Activated T-helper 2 cell treated with anti-CD3 and anti-CD28 coated beads, Interferon-gamma antibody, Interleukin-2, Interleukin-4, amounts not matched to agents 10 μg/mL and 5 μg/mL and 100 μg/mL, durations not matched to agents 14 hours and 24 hours and 36 hours (primary cell): ENCODE measurements at places on chromosomes 2 and 18. TPM values are rescaled to one million over a fixed set of nuclear protein-coding genes. Genes with fewer than 3 reads are reported as not detected.

GRCh38 chr18:70376914-70377258, 88.0 kb downstream of the SOCS6 start:
- peaks cover 2% of the 10 kb centered on the region for H3K4me1 ChIP-seq
- no peak overlapping the region for H3K27ac ChIP-seq
- no peak for DNase-seq
- H3K4me3 ChIP-seq: no peak overlapping the region

DNA sequence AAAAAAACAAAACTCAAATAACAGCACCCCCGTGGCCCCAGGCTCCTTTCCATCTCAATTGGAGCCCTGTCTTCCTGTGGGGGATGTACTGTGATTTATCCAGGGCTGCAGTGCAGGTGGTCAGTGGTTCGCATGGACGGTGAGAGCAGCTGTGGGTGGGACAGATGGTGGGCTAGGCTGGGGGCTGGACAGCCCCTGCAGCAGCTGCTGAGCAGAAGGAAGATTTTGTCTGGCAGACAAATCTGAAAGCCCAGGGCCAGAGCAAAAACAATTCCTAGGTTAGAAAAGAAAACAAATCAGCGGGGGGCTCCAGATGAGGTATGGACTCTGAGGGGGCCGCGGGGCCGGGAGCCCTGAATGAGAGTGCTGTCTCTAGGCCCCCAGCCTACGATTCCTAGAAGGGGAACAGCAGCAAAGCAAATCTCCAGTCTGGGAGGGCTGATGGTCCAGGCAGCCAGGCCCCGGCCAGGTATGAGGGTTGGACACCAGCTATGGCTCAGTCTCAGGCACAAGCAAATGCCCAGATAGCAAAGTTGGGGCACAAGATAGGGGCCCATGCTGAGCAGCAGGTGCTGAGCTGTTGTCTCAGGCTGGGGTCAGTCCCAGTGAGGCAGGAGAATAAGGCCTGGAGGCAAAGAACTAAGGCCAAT, 45.4 kb downstream of the SOWAHC start:
- no peaks in the 10 kb centered on the region for H3K36me3 ChIP-seq
- peaks cover 11% of the 10 kb centered on the region for H3K27me3 ChIP-seq
- DNase-seq: no peak
- no peak overlapping the region for H3K4me3 ChIP-seq
- H3K4me1 ChIP-seq: no peaks in the 10 kb centered on the region
- no peak overlapping the region for H3K27ac ChIP-seq

DNA sequence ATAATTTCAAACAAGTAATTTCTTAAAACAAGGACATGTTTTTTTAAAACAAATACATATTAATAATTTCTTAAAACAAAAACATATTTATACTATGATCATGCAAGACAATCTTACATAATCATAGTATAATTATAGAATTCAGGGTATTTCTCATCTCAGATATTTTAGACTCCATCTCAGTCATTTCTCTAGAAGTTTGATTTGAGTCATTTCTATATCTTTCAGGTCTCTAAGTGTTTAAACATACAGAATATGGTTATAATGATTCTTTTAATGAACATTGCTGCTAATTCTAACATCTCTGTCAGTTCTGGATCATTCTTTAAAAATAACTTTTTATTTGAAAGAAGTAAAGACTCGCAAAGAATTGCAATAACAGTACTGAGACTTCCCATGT, 154.2 kb upstream of the KYNU start:
- H3K4me3 ChIP-seq: no peak overlapping the region
- H3K4me1 ChIP-seq: no peaks in the 10 kb centered on the region
- H3K27ac ChIP-seq: no peak overlapping the region
- DNase-seq: no peak
- no peaks in the 10 kb centered on the region for H3K27me3 ChIP-seq

- no peaks in the 10 kb centered on the region for H3K36me3 ChIP-seq
- no peaks in the 10 kb centered on the region for H3K4me1 ChIP-seq
- H3K27me3 ChIP-seq: no peaks in the 10 kb centered on the region
- H3K4me3 ChIP-seq: no peak overlapping the region
- DNase-seq: no peak
Observed at GRCh38 chr2:23127465-23127864, 257.5 kb upstream of the KLHL29 start.

ACVR1 gene
- 26.7 and 27.1 TPM in 2 replicates for total RNA-seq

UGT1A3 gene
- total RNA-seq: not detected in 2 replicates
